ENCODE measurements at places on chromosomes 1 and 21. TPM values are rescaled to one million over a fixed set of nuclear protein-coding genes. Genes with fewer than 3 reads are reported as not detected.

The CRNN gene
- total RNA-seq, result not detected

DNA sequence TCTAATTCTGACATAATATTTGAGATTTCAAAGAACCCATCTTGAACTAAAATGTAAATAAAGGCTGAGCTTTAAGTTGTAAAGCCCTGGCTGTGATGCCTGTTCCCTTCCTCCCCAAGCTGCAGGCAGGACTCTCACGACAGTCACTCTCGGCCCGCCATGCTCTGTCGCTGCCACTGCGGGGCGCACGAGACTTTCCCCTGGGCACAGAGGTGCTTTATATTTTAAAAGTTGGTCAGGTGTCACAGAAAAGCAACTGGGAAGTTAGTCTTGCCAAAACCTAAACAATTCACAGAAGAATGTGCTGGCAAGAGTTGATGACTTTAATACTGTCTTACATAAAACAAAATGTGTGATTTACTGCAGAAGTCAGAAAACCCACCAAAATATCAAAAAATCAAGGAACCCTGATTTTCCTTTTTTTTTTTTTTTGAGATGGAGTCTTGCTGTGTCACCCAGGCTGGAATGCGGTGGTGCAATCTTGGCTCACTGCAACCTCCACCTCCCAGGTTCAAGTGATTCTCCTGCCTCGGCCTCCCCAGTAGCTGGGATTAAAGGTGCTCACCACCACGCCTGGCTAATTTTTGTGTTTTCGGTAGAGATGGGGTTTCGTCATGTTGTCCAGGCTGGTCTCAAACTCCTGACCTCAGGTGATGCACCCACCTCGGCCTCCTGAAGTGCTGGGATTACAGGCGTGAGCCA lies 10.7 kb downstream of the LRRC47 start:
- H3K27me3 ChIP-seq, result no peaks in the 10 kb centered on the region
- no peak overlapping the region for H3K4me3 ChIP-seq
- no peak for DNase-seq
- no peak overlapping the region for H3K27ac ChIP-seq
- H3K4me1 ChIP-seq, result no peaks in the 10 kb centered on the region
- H3K36me3 ChIP-seq, result peaks cover 71% of the 10 kb centered on the region

DNA sequence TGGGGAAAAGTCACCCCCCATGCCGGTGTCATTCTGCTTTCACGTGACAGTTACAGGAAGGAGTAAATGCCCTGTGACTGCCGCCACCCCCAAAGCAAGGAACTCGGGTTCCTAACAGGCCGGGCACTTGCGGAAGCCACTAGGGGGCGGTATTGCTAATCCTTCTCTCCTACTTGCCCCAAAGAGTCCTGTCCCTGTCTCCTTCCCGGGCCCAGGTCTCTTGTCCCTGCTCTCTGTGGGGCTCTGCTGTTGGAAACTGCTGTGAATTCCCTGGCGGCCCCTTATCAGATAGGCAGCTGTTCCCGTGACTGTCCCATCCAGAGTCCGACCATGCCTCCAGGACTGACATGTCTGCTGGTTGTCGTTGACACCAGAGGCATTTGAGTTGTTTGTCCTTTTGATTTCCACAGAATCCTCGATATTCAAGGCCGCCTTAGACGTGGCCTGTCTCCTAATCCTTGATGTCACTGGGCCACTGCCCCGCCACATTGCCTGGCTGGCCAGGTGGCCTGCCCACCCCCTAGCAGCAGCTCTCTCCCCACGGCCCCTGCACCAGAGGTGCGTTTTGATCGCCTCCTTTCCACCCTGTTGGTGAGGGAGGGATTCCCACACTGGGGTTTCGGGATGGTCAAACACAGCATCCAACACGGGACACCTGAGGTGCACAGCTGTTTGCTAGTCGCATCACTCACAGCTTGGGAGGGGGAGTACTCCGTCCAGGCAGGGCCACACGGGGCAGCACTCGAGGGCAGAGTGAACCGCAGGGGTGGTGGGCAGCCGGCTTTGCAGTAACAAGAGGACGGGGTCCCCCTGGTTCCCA lies 37.3 kb downstream of the CHAF1B start:
- no peaks in the 10 kb centered on the region for H3K4me1 ChIP-seq
- no peak overlapping the region for H3K4me3 ChIP-seq
- peak; percentile 73 for DNase-seq
- no peak overlapping the region for H3K27ac ChIP-seq
- H3K36me3 ChIP-seq, result no peaks in the 10 kb centered on the region

- peaks cover 22% of the 10 kb centered on the region for H3K4me1 ChIP-seq
- H3K27ac ChIP-seq, result peak overlapping the region; percentile 75
These were observed 865 bp upstream of the PTPN22 start for GRCh38 chr1:113872219-113872935.

DNA sequence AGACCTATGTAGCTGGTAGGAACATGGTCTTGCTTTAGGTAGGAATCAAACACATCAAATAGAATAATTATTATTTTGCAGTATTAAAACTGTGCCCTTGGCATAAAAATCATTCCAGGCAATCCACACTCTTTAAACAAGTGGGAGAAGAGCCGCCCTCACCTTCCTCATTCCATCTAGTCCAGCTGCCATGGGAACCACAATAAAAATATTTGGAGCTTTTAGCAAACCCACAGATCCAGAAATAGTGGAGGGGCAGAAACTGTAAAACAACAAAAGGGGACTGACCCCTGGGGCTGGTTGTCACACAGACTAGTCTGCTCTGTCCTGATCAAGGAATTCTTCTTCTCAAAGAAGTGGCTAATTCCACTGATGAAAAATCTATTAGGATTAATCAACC lies 61.6 kb downstream of the PTPRC start:
- H3K4me3 ChIP-seq, result no peak overlapping the region
- DNase-seq, result no peak
- H3K36me3 ChIP-seq, result peaks cover 16% of the 10 kb centered on the region

DNA sequence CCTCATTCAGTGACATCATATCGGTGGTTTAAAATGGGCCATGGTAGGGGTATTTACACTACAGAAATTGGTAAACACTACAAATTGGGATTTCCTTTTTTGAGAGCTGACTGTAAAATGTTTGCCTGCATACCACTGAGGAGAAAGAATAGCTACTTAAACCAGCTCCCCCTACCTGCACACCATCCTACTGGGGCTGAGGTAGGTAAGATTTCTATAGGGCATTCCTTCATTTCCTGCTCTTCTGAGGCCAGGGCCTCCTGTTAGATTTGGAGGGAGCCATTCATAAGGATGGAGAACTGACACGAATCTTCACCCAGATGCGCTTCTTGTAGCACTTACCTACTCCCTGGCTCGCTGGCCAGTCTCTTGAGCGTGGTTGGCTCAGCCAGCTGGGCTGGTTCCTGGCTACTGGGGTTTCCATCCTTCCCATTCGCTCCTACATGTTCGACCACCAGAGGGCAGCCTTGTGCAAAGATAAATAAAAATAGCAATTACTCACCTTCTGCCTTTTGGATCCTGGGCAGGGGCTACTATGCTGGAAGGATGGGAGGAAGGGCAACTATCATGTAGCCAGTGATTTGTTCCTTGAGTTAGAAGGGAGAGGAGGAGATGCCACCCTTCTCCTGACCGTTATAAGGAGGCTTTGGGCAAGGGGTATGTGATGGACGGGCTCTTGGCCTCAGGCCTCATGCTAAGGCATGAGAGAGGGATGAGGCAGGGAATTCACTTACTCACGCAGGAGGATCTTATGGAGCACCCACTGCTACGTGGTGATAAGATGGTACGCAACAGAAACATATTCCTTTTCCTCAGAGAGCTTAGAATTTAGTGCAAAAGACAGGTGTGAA lies 10.7 kb downstream of the OPTC start:
- no peak overlapping the region for H3K27ac ChIP-seq
- H3K27me3 ChIP-seq, result no peaks in the 10 kb centered on the region
- DNase-seq, result peak; percentile 84
- no peak overlapping the region for H3K4me3 ChIP-seq
- peaks cover 5% of the 10 kb centered on the region for H3K4me1 ChIP-seq

DNA sequence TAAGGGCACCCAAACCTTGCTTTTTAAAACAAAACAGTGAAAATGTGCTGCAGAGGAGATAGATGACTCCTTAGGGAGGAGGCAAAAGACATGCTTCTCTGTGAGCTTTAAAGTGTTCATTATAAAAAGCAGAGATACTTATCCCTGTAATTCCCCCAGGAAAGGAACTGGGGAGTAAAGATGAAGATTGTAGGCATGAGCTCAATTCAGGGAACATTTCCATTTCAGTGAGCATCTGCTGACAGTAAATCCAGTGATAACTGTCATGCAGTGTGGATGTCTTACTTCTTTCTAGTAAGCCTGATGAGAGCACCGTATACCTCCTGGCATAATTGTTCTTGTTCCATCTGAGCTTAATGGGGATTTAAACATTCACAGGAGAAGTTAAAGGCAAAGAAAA lies 1296.5 kb downstream of the MRPL39 start:
- no peaks in the 10 kb centered on the region for H3K36me3 ChIP-seq
- DNase-seq, result no peak
- no peaks in the 10 kb centered on the region for H3K27me3 ChIP-seq
- no peak overlapping the region for H3K4me3 ChIP-seq
- H3K4me1 ChIP-seq, result no peaks in the 10 kb centered on the region
- H3K27ac ChIP-seq, result no peak overlapping the region

The BTBD8 gene
- 5.1 TPM for total RNA-seq

Measured in upper lobe of right lung (tissue), 1 donor.